ENCODE measurements at places on chromosomes 7 and 10.

- no peak for DNase-seq
Observed at GRCh38 chr10:82961864-82962263, 1086.9 kb downstream of the NRG3 start.

DNA sequence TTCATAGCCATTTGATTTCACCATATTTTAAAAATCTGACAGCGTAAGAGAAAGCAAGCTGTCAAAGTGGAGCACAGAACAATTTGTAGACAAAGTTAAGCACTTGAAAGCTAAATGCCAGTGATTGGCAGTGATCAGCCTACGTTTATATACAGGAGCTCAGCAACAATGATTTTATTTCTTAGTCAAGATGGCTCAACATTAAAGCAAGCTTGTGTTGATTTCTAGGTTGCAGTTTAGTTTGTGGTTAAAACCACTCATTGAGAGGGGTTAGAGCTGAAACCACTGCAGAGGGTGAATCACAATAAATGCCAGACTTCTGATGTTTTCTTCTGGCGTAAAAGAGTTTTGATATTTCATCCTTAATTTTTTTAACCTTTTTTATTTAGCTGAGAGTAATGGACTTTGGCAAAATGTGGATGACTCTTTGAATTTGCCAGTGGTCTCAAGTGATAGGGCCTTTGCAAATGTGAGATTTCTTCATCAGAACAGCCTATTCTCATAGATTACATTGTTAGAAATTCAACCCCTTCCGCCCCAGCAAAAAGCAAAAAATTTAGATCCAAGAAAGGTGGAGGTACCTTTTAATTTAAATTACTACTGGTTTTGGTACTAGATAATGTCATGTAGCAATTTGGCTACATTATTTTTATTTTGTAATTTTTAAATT is 73.8 kb downstream of the SHOC2 start:
- no peak for DNase-seq

GRCh38 chr10:30931094-30931493 is 100.6 kb downstream of the ZNF438 start:
- no peak for DNase-seq

- no peak for DNase-seq
Observed at GRCh38 chr7:65809982-65810288, 62.9 kb upstream of the VKORC1L1 start.

DNA sequence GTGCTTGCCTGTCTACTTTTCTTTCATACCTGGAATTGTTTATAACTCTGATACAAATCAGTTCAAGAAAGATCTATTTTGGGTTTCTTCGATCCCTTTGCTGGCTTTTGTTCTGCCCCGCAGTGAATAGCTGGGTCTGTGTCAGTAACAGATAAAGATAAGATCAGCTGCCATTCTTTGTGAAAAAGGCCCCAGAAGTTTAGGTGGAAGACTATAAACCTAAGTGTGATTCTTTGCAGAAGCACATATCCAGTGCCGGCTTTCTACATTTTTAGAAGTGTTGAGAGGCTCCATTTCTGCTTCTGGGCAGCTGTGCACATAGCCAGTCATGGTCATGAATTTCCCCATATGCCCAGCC is 686.4 kb upstream of the C7orf33 start:
- no peak for DNase-seq

GRCh38 chr10:21399392-21400035 is 126.0 kb downstream of the SKIDA1 start:
- no peak for DNase-seq

All from NCI-H446 treated with DMSO at 0.1 percent for 48 hours (cell line).